ENCODE measurements at places on chromosomes 6 and 20.
A peak's percentile ranks its signal among the peaks of the same experiment; 100 is the strongest.

- DNase-seq: no peak
Observed at GRCh38 chr6:158543606-158544185, 16.2 kb upstream of the TMEM181 start.

- DNase-seq: no peak
Observed at GRCh38 chr20:24664266-24664986, 195.0 kb downstream of the SYNDIG1 start.

DNA sequence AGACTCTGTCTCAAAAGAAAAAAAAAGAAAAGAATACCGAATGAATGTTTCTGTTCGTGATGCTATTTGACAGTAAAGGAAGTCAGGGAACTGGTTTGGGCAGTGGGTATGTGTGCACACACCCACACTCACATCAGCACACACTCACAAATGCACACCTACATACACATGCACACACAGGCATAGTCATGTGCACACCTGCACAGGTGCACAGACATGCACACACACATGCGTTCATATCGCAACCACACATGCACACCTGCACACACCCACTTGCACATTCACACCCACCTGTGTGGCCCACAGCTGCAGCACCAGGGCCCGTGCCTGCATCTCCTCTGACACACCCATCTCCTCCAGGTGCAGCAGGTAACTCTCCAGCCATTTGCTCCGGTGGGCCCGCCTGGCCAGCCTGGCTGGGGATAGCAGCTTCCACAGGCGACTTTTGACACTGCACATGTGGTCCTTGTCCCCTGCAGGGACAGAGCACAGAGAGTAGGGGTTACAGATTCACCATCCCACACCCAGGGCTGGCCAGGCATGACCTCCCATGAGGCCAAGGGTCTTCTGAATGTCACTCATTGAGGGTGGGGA is 41.4 kb upstream of the KCNB1 start:
- no peak for DNase-seq

GRCh38 chr6:35195120-35195780 is 18.5 kb upstream of the SCUBE3 start:
- DNase-seq: peak; percentile 28

DNA sequence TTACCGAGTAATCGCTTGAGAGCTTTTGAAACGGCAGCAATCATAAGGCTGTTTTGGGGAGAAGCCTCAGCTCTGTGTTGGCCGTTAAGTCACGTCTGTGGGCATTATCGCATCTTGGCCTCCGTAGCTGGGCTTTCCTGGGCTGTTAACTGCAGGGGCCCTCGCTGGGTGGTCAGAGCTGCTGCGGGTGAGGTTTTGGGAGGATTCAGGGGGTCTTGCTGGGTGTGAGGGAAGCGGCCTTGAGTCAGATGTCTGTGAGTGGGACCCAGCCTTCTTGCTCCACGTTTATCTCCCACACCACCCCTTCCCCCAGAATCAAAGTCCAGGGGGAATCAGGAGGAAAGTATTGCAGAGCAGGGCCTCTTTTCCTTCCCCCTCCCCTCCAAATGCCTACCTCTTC is 3.2 kb upstream of the APCDD1L start:
- DNase-seq: no peak

DNA sequence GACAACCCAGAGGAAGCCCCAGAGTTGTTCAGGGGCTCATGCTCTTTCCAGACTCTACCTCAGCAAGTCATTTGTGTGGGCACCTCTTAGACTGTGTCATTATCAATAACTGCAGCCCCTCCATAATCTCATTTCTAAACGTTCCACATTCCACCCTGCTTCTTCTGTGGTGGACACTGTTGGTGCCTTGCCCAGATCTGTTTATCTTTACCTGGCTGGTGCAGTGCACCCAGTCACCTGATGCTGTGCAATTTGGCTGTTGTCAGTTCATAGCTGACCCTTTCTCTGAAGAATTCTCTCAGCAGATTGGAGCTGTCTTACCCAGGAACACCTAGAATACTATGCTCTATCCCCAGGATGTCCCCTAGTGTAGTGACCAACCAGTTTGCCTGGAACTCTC is 80.0 kb downstream of the ATRN start:
- DNase-seq: no peak

GRCh38 chr6:20877008-20877937 is 343.0 kb downstream of the CDKAL1 start:
- DNase-seq: no peak

DNA sequence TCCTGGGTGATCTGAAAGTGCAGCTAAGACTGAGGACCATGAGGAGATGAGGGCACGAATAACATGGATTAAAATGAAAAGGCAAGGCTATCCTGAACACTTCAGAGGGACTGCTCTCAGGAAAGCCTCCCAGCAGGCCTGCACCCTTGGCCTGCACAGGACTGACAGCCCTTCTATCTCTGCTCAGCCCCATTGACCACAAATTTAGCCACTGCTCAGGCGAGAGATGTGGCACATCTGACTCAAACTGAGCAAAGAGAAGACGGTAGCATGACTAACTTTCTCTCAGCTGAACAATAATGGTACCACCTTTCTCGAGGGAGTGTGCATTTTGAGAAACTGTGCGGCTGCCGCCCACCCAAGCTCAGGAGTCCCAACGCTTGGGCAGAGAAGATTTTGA is 257.5 kb downstream of the ADGB start:
- no peak for DNase-seq

- no peak for DNase-seq
Observed at GRCh38 chr6:4405621-4406212, 270.3 kb upstream of the ECI2 start.

- no peak for DNase-seq
Observed at GRCh38 chr6:44735630-44735963, 348.1 kb downstream of the CDC5L start.

- DNase-seq: no peak
Observed at GRCh38 chr6:154377726-154378125, 21.1 kb upstream of the IPCEF1 start.

DNA sequence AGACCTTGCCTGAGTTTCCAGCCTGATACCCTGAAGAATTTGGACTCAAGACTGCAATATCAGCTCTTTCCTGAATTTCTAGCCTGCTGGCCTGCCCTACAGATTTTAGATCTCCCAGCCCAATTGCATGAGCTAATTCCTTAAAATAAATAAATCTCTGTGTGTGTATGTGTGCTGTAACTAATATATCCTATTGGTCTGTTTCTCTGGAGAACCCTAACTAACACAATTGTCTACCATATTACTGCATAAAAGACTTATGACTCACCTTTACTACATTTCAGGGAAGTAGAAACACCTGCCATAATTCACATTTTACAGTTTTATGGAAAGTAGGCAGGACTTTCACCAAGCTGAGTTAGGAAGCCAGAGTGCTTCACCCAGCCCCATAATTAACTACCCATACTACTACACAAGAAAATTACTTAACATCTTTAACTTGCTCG is 90.7 kb upstream of the BEND6 start:
- DNase-seq: no peak

- no peak for DNase-seq
Observed at GRCh38 chr6:8225113-8225512, 122.8 kb upstream of the EEF1E1 start.

- DNase-seq: peak; percentile 22
Observed at GRCh38 chr20:37875460-37876175, 27.3 kb upstream of the VSTM2L start.

DNA sequence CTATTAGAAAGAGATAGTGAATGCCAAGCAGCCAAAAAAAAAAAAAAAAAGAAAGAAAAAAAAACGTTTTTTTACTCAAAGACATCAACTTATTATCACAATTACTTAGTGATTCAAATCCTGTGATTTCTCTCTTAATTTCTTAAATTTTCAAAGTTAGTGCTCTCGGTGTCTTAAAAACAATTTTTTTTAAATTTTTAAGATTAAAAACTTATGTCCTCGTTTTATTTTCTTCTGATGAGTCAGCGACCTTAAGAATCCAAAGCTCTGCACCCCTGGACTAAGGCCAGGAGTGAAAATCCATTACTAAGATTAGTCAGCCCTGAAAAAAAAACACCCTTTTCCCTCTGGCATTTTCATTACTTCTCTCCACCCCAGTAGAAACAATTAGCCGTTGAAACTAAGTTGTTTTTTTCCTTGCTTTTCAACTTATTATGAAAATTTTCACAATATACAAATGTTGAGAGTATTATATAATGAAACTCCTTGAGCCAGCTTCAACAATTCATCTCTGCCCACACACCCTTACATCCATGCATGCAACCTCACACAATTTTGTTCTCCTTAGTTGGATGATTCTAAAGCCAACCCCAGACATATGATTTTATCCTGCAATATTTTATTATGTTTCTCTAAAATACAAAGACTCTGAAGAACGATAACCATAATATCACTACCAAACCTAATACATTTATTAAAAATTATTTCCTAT is 85.6 kb upstream of the CARMIL1 start:
- no peak for DNase-seq

- no peak for DNase-seq
Observed at GRCh38 chr6:106426250-106426970, 65.9 kb downstream of the CRYBG1 start.

DNA sequence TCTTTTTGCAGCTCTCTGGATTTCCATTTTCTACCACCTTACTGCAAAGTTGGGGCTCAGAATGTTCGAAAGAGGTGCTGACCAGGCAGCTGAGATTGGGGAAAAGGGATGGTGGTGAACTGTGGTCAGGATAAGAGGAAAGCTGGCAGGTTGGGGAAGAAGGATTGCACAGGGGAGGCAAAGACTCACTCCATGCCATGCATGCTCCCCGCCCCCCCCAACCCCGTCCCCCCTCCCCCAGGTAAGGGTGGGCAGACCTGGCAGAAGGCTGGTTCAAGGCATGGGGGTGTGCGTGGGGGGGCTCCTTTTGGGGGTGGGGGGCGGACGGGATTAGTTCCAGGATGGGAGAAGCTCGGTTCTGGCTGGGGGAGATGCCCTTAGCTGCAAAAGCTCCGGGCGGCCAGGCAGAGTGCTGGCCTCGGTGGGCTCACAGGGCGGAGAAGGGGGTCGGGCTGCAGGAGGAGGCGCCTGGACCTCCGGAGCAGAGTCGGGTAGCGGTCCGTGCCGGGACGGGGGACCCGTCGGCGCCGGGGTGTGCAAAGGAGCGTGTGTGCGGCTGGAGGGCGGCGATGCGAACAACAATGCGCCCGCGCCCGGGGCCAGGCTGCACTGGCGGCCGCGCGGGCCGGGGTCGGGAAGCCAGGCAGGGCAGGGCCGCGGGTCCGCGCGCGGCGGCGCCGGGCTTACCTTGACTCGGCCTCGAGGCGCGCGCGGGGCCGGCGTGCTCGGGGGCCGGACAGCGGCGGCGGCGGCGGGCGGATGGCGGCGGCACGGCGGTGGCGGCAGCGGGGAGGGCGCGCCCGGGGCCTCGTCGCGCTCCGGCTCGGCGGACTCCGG is 880 bp downstream of the ADNP start:
- peak; percentile 38 for DNase-seq

DNA sequence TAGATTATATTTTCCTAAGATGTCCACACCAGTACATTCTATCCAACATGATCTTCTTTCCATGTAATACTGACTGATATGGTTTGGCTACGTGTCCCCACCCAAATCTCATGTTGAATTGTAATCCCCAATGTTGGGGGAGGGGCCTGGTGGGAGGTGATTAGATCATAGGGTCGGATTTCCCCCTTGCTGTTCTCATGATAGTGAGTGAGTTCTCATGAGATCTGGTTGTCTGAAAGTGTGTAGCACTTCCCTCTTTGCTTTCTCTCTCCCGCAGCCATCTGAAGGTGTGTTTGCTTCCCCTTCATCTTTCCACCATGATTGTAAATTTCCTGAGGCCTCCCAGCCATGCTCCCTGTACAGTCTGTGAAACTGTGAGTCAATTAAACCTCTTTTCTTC is 12.2 kb upstream of the HBS1L start:
- no peak for DNase-seq

DNA sequence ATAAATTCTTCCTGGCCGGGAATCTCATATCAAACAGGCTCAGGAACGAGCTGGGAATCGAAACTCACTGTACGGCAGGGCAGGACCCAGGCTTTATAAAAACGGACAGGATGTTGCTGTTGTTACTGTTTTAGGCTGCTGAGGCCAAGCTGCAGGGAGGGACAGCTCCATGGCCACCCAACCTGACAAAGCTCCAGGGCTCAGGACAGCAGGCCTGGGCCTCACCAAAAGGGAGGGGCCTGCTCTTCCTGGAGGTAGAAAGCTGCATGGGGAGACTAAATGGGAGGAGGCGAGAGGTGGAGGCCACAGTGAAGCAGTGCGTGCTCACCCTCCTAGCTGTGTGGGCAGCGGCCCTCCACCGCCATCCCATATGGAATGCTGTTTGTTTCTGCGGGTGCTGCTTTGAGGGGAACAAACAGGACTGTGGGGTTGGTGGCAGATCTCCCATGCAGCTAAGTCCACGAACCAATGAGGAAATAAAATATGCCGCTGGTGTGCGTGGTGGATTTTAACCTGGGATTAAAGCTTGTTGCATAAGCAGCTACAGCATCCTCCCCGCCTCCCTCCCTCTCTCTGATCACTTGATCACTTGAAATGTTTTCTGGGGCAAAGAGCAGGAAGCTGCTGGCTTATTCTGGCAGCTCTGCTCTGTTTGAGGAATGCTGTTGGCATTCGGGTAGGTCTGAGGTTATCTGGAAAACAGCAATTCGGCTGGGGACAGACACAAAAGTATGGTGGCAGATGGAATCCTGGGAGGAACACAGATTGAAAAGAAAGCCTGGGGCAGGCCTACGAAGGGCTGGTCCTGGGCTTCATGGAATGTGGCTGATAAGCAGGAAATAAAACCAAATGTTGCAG is 2.4 kb upstream of the ZMYND8 start:
- no peak for DNase-seq

DNA sequence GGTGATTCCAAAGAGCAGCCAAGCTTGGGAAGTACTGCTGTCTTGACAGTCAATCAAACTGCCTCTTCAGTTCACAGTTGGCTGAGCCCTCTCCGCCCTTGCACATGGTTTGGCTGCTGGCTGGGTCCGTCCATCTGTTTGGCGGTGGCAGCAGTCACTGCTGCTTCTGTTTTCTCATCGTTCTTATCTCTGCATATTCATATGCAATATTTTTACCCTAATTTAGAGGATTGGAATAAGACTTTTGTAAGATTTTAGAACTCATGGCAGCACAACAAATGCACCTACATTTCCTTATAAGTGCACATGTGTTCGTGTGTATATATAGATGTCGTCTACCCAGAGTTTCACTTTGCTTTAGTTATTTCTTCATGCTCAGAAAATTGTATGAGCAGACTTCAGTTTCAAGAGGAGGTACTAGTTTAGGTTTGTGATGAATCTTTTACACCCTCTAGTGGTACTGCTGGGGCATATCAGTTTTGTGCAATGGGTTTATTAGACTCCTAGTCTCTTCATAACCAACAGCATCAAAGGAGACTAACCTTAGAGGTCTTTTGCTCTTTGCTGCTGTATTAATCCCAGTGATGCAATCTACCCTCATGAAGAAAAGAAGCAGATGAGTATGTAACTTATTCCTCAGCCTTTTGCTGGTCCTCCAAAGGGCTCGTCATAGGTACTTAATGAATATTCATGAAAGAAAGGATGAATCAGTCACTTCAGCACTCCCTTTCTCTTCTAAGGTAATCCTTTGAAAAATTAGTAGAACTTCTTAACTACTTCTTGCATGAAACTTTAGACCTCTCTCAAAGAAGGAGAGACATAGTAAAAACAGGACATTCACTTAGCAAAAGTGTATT is 44.3 kb downstream of the KHDC1L start:
- DNase-seq: peak; percentile 32

- peak; percentile 43 for DNase-seq
Observed at GRCh38 chr6:129598244-129599187, 111.5 kb downstream of the ARHGAP18 start.
